Effector memory CD4-positive, alpha-beta T cell (primary cell): ENCODE measurements at places on chromosomes 3 and 15.

GRCh38 chr3:112381673-112382542, 49.0 kb downstream of the CD200 start:
- H3K27me3 ChIP-seq: no peaks in the 10 kb centered on the region
- no peak overlapping the region for H3K4me3 ChIP-seq
- DNase-seq: no peak
- no peaks in the 10 kb centered on the region for H3K36me3 ChIP-seq
- H3K4me1 ChIP-seq: no peaks in the 10 kb centered on the region
- H3K27ac ChIP-seq: no peak overlapping the region

GRCh38 chr3:73080216-73080966, 18.9 kb downstream of the EBLN2 start:
- H3K27ac ChIP-seq: no peak overlapping the region
- no peaks in the 10 kb centered on the region for H3K36me3 ChIP-seq
- H3K27me3 ChIP-seq: no peaks in the 10 kb centered on the region

- no peaks in the 10 kb centered on the region for H3K27me3 ChIP-seq
- H3K36me3 ChIP-seq: no peaks in the 10 kb centered on the region
- peak overlapping the region; percentile 97 for H3K4me3 ChIP-seq
- H3K4me1 ChIP-seq: peaks cover 7% of the 10 kb centered on the region
- peak; percentile 5 for DNase-seq
Measured at GRCh38 chr3:140942221-140943104, 827 bp downstream of the SLC25A36 start.

DNA sequence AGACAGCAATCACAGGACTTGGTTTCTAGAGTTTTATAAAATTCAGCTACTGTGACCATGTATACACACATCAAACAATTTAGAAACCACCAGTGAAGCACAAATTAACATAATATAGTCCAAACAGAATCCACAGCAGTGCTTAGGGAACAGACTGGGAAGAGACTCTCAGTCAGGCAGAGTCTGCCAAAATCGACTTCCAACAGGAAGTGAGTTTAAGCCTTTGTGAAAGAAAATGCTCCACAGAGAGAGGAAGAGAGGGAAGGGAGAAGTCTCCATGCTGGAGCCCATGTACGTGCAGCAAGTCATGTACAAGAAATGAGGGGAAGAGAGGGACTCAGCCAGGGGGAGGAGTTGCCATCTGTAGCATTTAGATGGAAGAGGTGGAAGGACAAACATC, 172.6 kb downstream of the IL5RA start:
- H3K27ac ChIP-seq: no peak overlapping the region
- H3K4me3 ChIP-seq: no peak overlapping the region
- no peaks in the 10 kb centered on the region for H3K27me3 ChIP-seq
- H3K4me1 ChIP-seq: no peaks in the 10 kb centered on the region
- no peak for DNase-seq

- H3K4me3 ChIP-seq: no peak overlapping the region
- H3K4me1 ChIP-seq: no peaks in the 10 kb centered on the region
- H3K27ac ChIP-seq: no peak overlapping the region
- DNase-seq: no peak
- peaks cover 10% of the 10 kb centered on the region for H3K27me3 ChIP-seq
Measured at GRCh38 chr3:137760341-137761098, 3.6 kb upstream of the SOX14 start.

GRCh38 chr3:156010829-156011228, 109.5 kb upstream of the KCNAB1 start:
- no peak for DNase-seq
- peaks cover 3% of the 10 kb centered on the region for H3K27me3 ChIP-seq
- no peak overlapping the region for H3K27ac ChIP-seq
- H3K4me1 ChIP-seq: no peaks in the 10 kb centered on the region
- no peak overlapping the region for H3K4me3 ChIP-seq

DNA sequence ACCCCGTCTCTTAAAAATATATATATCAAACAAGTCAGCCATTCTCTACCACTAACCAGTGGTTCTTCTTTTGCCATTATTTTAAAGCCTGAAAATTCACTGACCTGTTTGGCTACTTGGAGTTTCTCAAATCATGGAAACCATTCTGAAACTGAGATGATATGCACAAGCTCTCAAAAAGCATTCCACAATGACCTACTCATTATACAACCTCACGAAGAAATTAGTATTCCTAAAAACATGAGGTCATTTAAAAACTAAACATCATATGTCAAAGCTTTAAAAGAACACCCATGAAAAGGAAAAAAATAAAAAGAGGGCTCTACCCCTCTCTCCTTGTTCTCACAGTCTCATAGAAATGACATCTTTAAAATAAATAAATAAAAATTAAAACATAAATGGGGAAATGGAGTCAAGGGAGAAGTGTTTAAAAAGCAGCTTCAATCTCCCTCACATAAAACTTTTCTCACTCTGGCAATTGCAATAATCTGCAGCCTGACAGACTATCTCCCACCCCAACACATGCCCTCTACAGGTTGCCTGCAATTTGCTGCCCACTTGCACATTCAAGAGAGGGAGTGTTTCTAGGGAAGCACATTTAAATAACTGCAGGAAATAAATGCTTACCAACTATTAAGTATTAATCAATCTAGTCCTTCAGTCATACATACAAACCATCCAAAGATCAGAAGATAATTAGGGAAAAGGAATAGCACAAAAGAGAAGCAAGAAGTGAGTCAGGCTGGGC, 73.3 kb downstream of the TRANK1 start:
- DNase-seq: no peak
- peaks cover 5% of the 10 kb centered on the region for H3K36me3 ChIP-seq
- H3K27ac ChIP-seq: no peak overlapping the region
- no peak overlapping the region for H3K4me3 ChIP-seq
